Kasumi-1 (cell line): ENCODE measurements at places on chromosomes 5 and 9.
A peak's percentile ranks its signal among the peaks of the same experiment; 100 is the strongest.

DNA sequence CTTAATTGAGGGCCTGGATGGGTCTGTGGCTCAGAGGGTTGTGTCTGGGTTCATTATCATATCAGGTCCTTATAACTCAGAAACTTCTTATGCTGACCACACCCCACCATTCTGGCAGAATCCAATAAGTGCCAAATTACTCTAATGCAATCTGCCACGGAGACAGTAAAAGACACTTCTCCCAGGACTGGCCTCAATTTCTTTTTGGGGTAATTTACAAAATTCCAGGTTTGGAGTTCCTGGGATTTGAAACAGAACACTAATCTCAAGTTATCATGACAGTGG lies 187.8 kb downstream of the GNAQ start:
- no peak for DNase-seq

DNA sequence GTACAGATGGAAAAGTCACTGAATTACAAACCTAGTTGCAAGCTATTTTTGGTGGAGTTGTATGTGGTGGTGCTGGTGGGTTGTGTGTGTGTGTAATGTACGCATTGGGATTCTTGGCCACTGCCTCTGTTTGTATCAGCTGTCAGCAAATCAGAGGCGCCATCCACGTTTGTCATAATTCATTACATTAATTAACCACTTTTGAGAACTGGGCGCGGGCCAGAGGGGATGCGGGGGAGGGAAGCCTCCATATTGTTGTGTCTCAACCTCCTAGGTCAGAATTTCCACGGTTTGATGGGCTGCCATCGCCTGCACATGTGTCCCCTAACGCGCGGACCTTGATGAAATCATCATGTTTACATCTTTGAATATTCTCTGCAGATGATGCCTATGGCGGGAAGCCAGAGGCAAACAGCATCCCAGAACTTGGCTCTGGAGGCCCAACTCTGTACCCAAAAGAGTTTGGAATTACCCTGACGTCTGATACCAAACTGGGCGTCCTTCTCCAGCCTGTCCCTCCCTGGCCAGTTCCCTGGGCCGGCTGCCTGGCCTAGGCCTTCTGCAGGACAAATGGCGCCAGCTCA lies 54.9 kb downstream of the FGF18 start:
- DNase-seq: no peak

DNA sequence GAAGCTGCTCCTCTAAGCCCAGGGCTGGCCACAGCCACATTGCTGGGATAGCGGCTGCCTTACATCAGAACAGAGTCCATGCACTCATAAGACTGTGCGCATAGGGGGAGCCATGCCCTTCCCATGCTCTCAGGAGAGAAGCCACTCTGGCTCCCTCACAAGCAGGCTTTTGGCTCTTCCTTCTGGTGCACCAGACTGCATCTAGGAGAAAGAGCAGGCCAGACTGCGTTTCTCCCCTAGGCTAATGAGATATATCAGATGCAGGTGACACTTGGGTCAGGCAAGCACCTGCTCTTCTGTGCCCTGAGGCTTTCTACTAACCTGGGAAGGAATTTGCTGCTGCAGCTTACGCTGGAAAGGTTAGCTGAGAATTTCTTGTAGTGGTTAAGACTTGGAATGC lies 43.2 kb upstream of the BRINP1 start:
- no peak for DNase-seq

- no peak for DNase-seq
Observed at GRCh38 chr5:39876146-39876545, 451.4 kb upstream of the DAB2 start.

- no peak for DNase-seq
Observed at GRCh38 chr9:127096208-127096607, 26.2 kb downstream of the ANGPTL2 start.

GRCh38 chr5:147391781-147392180 lies 118.1 kb downstream of the DPYSL3 start:
- peak; percentile 82 for DNase-seq

DNA sequence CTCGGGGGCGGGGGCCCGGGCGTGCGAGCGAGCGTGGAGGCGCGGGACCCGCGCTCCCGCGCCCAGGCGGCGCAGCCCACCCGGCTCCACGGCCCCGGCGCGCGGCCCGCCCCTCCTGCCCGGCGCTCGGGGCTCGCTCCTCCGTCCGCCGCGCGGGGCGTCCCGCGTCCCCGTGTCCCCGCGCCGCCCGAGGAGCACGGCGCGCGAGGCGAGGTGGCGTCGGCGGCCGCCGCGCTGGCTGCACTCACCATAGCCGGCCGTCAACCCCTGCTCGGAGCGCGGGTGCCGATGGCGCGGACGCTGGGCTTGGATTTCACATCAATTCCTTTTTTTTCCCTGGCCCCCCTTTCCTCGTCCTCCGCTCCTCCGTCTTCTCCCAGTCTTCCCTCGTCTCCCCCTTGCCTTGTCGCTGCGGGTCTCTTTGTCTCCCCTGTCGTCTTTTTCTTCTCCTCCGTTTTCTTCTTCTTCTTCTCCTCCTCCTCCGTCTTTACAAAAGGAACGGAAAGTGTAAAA lies 494 bp downstream of the PTCH1 start:
- no peak for DNase-seq

DNA sequence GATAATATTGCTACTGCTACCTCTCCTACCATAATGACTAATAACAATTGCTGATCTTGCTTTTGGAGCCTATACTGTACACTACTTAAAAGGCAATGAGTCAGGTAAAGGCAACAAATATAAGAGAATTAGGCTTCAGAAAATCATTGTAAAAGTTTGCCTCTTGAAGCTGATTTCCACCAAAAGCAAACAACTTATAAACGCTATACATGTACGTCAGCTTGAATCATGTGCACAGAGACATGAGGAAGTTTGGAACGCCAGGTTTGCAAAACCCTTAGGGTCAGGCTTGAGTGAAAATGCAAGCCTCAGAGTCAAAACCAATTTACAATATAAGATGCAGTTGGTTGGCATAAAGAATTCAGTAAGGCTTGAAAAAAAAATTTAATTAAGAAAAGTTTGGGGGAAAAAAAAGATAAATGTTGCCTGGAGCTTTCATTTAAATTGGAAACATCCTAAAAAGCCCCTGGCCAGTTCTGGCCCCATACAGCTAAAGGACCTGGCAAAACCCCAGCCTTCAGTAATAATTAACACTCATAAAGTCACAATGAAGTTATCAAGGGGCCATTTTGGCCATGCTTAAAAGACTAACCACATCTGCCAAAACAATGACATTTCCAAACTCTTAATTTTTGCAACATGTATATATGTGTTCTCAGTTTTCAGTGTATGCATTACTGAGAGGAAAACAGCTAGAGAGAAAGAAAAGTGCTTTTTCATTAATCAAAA lies 181.0 kb upstream of the NFIL3 start:
- no peak for DNase-seq

DNA sequence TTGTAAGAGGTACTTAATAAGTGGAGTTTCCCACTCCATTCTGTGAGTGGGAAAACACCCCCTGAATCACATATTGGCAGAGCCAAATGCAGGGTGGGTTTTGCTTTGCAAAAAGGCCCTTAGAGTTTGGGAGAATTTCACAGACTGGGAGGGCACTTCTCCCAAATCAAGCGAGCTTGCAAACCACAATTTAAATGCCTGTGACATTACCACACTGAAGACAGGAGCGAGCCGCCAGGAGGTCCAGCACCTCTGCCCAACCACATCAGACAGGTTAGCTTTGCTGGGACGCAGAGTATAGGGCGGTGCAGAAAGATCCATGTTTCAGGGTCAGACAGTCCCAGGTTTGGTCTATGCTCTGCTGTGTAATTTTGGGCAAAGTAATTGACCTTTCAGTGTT lies 2.3 kb downstream of the ALAD start:
- no peak for DNase-seq

- DNase-seq: no peak
Observed at GRCh38 chr9:94926431-94926800, 199.9 kb downstream of the AOPEP start.

- no peak for DNase-seq
Observed at GRCh38 chr9:92652461-92652860, 17.5 kb downstream of the IPPK start.

GRCh38 chr5:116576053-116576713 lies 1.6 kb upstream of the SEMA6A start:
- peak; percentile 61 for DNase-seq

DNA sequence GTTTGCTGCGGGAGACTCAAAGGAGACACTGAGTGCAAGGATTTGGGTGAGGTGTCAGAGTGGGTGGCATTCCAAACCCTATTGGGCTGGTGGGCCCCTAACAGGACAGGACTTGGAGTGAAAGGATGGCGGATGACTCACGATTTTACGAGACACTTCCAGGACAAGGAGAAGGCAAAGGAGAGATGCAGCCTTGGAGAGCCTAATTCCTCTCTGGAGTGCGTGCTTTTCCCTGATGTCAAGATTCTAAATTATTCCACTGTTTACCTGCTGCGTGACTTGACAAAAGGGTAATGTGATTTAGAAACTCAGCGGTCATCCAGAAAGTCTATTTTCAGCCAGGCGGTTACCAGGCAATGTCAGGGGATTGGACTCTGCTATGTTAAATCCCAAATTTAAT lies 41.6 kb upstream of the CD180 start:
- DNase-seq: no peak

DNA sequence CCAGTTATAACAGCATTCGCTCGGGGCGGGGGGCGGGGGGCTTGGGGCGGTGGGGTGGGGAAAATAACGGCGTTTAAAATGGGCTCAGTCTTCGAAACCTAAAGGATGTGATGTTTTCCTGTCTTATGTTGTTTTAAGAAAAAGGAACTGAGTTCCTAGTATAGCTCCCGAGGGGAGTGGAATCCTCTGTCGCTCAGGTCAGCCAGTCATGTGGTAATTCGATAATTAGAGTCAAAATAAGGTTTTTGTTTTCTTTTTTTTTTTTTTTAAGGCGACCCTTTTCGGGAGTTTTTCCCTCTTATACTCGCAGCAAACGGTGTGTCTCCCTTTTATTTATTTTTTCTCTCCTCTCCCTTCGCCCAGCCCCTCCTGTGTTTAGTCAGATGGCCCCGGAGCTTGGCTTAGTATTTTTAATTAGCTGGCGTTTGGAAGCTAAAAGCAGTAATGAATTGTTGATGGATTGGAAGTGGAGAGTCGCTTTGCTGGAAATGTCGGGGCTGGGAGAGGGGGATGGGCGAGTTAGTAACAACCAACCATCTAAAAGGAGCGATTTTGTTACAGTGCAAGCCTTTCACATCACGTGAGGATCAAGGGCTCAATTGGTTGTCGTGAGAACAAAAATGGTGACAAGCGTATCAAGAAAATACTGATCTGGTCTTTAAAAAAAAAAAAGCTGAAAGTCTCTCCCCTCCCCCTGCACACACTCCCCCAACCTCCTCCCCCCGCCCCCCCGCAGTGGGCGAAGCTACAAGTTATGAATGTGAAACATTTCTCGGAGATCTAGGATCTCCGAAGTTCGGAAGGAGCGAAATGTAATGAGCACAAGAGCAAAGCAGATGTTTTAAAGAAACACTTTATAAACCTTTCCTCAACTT lies 714 bp upstream of the ZNF608 start:
- peak; percentile 97 for DNase-seq

GRCh38 chr5:147956064-147956841 lies 49.9 kb upstream of the C5orf46 start:
- no peak for DNase-seq

DNA sequence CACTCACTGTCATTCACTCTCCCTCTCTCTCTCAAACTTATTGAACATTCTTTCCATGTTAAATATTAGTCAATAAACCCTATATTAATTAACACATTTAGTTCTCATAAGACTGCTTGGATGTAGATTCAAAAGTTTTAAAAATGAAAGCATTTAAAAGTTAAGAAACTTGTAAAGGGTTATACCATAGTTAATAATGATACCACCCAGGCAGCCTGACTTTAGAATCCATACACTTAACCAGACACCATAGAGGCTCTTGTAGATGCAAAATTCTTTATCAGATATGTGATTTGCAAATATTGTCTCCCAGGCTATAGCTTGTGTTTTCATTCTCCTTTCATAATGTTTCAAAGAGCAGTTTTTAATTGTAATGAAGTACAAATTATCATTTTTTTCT lies 335.8 kb upstream of the ACTBL2 start:
- no peak for DNase-seq
